NB4 (cell line): ENCODE measurements at places on chromosomes 3 and 15.

- no peak for DNase-seq
These were observed 515.3 kb downstream of the SOX2 start for GRCh38 chr3:182226995-182227394.

DNA sequence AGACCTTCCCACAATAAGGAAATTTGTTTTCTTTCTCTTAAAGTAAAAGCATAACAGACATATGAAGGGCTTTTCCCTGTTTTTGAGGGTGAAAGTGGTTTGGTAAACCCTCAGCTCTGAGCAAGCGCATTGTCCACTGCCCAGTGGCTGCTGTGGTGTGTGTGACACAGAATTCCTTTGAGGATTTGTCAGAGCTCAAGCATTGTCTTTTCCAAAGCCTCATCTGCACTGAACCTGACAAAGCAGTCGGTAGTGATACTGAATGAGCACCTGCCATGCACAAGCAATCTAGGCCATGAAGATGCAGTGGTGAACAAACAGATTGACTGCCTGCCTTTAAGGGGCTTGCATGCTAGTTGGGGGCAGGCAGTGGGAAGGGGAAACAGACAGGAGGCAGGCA, 128.3 kb downstream of the PLCL2 start:
- DNase-seq = no peak

DNA sequence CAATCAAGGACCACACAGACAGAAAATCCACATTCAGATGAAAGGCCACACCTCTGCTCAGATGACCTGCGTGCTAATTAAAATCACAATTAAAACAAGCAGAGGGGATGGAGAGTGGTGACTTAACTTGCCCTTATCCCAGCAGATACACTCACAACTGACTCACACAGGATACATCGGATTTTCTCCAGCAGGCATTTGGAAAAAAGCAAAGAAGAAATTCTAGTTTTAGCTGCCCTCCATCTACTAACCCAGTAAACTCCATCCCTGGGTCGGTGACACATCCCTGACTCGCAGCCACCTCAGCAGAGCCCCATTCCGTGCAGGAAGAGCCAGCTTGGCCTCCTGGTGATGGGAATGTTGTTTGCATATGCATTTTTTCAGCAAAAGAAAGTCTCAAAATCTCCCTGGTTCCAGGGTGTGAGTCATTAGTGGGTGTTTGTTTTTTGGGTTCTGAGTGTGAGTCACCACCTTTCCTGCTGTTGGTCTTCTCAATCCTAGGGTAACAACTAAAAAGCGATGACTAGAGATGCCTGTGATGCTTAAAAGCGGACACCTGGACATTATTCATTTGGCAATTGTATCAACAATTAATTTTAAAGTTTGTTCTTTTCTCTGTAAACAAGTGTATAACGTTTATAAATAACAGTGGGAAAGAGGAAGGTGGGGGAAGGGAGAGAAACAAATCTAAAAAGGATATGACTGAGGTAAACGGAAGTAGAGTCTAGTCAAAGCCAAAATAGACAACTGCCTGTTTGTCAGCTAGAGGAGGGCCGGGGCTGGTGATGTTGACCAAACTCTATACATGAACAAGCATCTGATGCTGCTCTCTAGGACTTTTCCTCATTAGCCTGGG, 49.8 kb upstream of the SLC4A7 start:
- DNase-seq = peak; percentile 44

GRCh38 chr15:99399061-99399460, 147.8 kb downstream of the LRRC28 start:
- no peak for DNase-seq
